Stimulated activated CD8-positive, alpha-beta memory T cell treated with anti-CD3 and anti-CD28 coated beads, Interleukin-7, amount 100 ng/mL, for 48 hours (primary cell): ENCODE measurements at places on chromosomes 1 and 21.

GRCh38 chr1:165598676-165599059, 32.4 kb upstream of the MGST3 start:
- DNase-seq: peak; percentile 9

DNA sequence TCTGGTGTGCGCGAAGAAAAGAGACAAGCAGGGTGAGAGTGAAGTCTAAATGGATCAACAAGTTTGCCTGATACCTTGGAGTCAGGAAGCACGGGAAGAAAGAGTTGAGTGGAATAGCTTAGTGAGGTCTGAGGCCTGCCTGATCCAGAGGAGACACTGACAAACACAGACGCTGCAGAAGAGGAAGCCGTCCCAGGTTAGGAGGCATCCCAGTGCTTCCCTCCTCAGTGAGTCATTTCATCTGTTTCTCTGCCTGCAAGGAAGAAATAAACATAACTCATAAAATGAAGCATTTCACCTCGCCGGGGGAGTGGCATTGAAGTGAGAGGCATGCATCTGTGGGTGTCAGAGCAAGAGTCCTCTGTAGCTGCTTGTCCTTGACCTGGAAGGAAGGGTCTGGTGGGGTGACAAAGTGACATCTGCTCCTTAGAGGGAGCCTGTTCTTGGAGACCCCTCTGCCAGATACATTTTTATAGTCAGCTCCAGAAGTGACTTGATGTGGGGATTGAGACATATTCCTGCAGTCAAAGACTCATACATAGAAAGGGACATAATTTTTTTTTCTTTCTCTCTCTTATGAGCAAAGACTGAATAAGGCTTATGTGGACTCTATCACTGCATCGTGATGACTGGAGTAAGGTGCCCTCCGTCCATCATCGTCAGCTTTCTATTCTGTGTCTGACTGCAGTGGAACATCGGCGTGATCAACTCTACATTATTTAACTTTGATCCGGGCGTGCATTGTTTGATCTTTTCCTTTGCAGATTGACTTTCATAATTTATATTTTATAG, 256.7 kb downstream of the KIF26B start:
- DNase-seq: no peak

DNA sequence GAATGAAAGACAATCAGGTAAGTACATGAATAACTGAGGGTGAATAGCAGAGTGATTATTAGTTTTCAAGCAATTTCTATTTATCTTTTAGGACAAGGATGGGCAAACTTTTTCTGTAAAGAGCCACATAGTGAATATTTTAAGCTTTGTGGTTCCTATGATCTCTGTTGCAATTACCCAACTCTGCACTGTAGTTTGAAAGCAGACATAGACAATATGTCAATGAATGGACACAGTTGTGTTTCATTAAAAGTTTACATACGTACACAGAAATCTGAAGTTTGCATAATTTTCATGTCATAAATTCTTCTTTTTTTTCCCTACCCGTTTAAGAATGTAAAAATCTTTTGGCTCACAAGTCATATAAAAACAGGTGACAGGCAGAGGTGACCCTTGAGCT, 71.4 kb downstream of the ZNF281 start:
- no peak for DNase-seq

GRCh38 chr1:51044834-51045233, 57.2 kb upstream of the C1orf185 start:
- DNase-seq: no peak

DNA sequence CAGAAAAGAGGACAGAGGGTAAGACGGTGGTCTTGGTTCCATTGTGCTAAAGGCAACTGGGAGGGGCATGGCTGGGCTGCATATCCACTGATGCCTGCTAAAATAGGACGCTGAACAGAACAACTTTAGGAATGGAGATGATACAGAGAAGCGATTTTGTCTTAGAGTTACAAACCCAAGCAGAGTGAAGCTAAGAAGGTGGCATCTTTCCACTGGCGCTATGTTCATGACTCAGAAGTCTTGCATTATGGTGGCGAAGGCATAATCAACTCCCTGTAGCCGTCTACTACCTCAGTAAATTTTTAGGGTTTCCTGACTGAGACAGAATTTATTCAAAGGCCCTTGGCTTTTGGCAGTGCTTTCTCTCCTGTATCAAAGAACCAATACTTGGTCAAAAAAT, 57.3 kb downstream of the MEF2D start:
- DNase-seq: no peak

DNA sequence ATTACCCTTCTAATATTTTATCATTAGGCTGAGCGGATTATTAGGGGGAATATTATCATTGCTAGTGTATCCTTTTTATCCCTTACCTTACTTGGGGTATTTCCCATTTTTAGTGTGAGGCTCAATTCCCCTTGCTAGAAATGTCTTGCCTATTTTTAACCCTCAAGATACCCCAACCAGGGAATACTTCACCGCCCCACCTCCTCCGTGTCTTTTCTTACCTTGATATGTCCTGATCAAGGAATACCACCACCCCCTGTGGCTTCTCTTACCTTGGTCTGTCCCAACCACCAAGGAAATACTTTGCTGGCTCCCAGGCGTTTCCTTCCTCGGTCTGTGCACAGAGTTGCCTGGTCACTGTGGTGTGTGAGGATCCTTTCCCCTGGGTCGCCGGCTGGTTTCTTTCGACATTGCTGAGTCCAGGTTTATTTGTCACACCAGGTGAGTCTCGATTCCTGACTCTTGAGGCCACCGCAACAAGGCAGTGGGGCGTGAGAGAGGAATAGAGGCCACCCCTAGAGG, 57.8 kb downstream of the SERINC2 start:
- DNase-seq: no peak

DNA sequence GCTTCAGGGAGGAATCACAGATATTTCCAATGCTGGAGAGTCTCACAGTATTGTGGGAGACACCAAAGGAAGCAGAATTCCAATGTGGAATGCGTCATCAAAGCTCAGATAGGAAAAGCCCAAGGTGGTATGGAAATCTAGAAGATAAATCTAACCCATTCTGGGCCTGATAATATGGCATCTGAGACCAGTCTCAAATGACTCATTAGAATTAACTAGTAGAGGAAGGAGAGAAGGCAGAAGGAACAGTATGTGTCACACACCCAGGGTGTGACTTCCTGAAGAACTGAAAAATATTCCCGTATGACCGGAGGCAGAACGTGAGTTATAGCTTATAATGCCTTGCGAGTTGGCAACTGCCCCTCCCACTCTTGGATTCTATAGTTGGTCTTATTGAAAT, 499.2 kb downstream of the PLPP3 start:
- no peak for DNase-seq

DNA sequence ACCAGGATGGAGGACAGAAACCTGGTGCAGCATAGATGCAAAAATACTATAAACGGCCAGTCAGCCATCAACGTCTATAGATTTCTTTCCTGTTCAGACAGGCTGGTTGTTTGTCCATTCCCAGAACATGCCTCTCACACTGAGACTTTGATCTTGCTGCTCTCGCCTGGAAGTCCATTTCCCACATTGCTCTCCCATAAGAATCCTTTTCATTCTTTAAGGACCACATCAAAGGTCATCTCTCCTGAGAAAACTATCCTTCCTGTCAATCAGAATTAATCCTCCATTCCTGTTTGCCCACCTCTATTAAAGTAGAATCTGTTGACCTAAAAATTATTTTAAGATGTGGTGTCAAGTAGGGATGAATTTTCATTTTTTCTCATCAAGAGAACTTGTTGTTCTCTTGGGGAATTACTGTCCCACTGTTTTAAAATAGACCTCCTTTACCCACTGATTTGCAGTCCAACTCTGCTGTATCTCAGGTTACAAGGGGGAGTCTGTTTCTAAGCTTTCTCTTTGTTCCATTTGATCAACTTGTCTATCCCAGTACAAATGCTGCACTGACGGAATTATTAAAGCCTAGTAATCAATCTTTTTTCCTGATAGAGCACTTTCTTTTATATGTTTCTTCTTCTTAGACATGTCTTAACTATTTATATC, 172.7 kb downstream of the PATJ start:
- DNase-seq: no peak

- DNase-seq: no peak
Measured at GRCh38 chr1:25682059-25682601, 65.5 kb downstream of the MAN1C1 start.

- no peak for DNase-seq
Measured at GRCh38 chr1:221334062-221334461, 407.8 kb downstream of the DUSP10 start.

- no peak for DNase-seq
Measured at GRCh38 chr1:18265641-18266040, 158.0 kb downstream of the IGSF21 start.
